Activated T-helper 1 cell treated with anti-CD3 and anti-CD28 coated beads, Interleukin-2, amount 50 U/mL, for 16 hours (primary cell): ENCODE measurements at places on chromosomes 5 and 9.

GRCh38 chr5:32018476-32019436 lies 155.4 kb downstream of the GOLPH3 start:
- DNase-seq: no peak

DNA sequence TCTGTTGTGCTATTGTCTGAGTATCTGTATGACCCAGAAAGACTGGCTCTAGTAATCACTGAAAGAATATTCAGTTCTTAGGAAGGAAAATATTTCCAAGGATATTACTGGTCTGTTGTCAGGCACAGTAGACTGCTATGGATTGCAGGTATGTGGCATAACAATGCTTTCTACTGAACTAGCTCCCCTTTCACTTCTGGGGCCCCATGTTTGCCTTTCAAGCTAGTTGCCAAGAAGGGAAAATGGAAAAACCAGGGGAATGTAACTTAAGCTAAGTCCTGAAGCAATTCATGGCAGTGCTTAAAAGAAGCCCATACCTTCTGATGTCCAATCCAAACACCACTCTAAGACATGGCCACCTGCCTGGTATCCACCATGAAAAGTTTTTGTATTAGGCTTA lies 375.7 kb downstream of the GLIS3 start:
- DNase-seq: no peak

- DNase-seq: no peak
Observed at GRCh38 chr9:91207729-91208418, 153.8 kb downstream of the AUH start.

DNA sequence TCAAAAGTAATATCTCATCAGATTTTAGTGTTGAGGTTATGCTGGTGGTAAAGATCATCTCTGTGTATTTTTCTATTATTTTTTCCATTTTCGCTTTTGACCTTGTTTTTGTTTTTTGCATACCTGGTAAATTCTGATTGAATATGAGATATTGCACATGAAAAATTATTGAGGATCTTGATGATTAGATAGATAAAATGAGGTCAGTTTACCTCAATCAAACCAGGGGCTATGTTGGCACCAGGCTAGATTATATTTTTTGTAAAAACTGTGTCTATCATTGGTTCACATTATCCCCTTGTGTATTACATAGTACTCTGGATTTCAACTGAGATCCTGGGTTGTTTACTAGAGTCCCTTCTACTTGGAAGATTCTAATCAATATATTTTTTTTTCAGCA lies 774.9 kb upstream of the ZNF608 start:
- DNase-seq: no peak

DNA sequence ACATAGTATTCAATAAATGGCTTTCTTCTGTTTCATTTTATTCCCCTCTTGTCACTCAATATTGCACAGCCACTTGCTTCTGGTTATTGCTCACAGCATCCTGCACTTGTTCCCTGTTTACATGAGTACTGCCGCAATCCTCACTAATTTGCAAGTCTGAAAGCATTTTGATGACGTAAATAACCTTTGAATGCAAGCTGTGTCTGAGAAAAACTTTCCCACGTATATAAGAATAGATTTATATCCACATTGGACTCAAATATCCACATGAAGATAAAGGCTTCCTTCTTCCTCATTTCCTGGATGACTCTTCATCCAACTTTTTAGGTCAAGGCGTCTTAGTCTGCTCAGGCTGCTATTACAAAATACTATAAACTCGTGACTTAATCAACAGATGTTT lies 88.2 kb upstream of the DAP start:
- no peak for DNase-seq

DNA sequence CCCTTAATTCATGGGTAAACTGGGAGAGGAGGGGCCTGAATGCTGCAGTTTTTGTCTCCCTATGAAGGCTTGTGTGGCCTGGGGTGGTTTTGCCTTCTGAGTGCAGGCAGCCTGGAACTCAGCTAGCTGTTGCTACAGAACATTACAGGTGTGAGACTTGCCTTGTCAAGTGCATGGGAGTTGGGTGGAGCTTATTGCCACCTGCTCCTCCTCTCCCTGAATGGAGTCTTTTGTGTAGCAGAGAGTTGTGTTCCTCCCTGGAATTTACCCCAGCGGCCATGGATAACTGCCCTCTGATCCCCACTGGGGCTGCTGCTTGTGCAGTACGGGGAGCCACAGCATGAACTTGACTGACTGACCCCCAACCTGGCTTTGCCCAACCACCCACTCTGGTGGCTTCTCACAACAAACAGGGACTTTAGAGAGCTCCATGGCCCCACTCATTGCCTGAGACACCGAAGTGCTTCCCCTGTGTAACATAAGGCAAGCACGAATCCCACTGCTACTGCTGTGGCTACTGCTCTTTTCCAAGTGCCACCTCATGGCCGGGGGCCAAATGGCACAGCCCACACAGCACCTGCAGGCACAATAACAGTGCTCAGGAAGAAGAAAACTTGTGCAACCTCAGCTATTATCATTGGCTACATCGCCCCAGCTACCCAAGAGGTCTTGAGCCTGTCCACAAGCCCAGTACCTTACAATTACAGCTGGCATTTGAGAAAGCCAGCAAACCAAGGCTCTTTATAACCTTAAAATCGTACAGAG lies 942.9 kb downstream of the CDH18 start:
- DNase-seq: no peak
